ENCODE measurements at places on chromosomes 5 and 9.

GRCh38 chr5:56725711-56726411 is 89.5 kb upstream of the MAP3K1 start:
- DNase-seq, result no peak

GRCh38 chr5:160166069-160166972 is 47.1 kb upstream of the PWWP2A start:
- no peak for DNase-seq

DNA sequence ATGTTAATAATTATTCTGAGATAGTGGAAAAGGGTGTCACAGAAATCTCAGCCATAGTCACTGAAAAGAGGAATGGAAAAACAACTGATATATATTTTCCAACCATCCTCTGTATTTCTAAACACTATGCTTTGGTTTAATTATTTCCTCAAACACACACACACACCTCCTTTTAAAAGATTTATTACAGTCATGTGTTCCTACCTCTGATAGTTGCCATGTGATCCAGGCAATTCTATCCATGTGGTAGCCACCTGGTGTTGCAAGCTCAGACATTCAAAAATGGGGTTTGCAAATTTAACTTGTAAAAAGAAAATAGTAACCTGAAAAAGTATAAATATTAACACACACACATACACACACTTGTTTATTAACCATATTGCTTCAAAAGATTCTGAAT is 40.0 kb upstream of the CCNG1 start:
- DNase-seq, result no peak

DNA sequence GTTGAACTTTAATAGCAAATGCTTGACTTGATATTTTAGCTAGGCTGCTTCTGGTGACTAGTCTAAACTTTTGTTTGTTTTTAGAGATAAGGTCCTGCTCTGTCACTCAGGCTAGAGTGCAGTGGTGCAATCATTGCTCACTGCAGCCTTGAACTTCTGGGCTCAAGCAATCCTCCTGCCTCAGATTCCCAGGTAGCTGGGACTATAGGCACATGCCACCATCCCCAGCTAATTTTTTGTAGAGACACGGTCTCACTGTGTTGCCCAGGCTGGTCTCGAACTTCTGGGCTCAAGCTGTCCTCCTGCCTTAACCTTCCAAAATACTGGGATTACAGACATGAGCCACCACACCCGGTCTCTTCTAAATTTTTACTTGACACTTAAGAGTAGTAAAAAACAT is 20.7 kb downstream of the CDC37L1 start:
- no peak for DNase-seq

- no peak for DNase-seq
Measured at GRCh38 chr9:18238254-18238653, 235.7 kb upstream of the ADAMTSL1 start.

GRCh38 chr9:8868632-8869031 is 1069.1 kb upstream of the DMAC1 start:
- DNase-seq, result no peak

DNA sequence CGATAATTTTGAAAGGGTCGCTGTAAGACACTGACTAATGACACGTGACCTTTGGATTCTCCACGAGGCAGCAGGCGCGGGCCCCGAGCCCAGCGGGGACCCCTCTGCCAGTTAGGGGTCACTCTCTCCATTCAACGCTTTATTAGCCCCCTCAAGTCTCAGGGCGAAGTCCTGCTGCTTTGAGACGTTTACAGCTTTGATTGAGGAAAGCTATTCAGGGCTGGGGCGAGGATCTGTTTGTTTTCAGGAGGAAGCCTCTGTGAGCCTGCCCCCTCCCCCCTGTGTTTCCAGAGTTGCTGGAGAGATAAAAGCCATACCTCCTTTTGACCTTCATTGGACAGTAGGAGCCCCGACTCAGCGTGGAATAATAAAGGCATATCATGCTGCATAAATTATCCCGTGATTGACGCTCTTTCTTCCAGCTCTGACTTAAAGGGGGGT is 31.4 kb upstream of the MSX2 start:
- DNase-seq, result no peak

DNA sequence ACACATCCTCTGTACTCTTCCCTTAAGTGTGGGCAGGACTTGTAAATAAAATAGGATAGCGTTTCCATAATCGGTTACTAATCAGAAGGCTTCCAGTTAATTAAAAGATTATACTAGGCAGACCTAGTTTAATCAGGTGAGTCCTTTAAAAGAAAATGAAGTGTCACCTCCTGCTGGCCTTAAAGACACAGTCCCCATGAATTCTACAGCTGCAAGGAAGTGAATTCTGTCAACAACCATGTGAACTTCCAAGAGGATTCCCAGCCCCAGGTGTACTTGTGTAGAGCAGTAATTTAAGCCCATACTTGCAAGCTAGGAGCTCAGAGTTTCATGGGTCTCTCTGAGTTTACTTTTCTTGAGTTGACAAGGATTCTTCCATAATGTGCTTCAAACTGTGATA is 918.3 kb downstream of the DTWD2 start:
- no peak for DNase-seq

GRCh38 chr9:119166096-119166495 is 203.1 kb downstream of the BRINP1 start:
- no peak for DNase-seq

GRCh38 chr9:129275626-129276247 is 97.7 kb upstream of the IER5L start:
- no peak for DNase-seq

DNA sequence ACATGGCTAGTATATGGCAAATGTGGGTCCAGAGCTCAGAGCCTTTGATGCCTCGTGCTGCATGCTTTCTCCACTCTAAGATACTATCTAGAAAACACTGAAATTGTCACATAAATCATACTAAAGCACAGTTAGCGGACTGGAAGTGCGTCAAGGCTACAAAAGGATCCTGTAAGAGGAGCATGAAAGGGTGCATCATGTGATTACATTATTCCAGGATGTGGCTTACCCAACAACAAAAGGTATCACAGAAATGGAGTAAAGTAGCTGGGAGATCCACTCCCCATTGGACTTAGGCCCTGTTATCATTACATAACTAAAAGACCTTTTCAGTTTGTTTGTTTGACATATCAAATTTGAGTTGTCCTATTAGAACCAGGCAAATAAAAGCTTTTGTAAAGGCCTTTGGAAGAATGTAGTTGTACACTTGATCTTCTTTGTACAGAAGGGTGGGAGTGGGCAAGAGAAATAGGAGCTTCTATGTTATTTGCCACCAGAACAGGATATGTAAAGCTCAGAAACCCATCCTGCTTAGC is 6.9 kb downstream of the SLC31A1 start:
- DNase-seq, result no peak

DNA sequence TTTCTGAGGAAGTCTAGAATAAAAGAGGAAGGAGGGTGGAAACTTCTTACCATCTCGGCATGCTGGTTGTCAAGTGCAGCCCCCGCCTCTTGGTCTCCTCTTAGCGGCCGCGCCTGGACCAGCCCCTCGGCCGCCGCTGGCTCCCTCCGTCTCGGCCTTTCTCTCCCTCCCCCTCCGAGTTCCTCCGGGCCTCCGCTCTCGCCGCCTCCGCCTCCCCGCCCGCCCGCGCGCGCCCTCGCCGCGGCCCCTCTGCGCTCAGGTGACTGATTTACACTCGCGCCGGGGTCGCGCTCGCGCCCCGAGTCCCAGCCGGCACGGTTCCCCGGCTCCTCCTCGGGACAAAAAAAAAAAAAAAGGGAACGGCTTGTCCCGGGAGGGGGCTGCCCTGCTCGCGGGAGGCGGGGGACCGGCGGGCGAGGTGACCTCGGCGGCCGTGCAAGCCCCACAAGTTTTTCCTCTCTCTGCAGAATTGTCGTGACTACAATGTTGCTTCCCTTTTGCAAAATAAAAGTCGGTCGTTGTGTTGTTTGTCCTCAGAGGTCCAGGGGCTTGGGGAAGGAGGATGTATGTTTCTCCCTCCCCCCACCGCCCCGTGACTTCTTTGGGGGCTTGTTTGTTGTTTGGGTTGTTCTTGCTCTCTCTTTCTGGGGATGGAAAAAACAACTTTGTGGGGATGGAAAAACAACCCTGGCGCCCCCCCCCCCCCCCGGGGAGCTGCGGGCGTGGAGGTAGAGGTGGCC is at the start of gene BNC2:
Gene BNC2, minus strand, starts transcription at position 75 of the 740 bp plus-strand sequence. Its CDS starts 22 bp downstream, at position 53.
- no peak for DNase-seq

DNA sequence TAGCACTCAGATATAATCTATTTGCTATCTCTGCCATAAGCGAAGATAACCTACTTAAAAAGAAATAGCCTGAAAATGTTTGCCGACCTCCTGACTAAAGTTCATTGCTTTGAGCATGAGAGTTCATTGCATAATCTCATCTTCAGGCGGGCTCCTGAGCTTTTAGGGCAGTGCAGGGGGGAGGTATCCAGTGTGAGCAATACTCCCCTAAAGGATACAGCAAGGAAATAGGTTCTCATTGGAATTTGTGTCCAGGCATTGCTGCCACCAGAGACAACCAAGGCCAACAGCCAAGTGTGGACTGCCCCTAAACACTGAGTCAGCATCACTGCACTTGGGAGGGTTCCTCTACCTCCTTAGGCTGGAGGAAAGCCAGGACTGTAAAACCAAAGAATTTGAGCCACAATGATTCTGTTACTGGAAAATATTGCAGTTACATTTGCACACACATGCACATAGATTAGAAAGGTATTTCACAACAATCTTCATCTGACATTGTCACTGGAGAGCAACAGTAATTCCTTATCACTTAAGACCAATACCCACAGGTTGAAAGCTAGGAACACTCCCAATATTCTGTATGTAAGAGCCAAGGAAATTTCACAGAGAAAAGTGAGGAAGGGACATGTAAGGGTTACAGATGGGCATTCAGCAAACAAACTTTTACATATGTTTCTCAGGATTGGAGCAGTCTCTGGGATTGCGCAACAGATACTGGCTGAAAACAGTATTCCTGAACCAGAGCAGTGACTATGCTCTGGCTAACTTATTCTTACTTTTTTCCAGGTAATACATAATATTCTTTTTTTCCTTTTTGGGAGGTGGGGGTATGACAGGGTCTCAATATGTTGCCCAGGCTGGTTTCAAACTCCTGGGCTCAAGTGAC is 98.6 kb upstream of the TLE1 start:
- DNase-seq, result no peak

GRCh38 chr5:112248623-112249022 is 170.5 kb downstream of the EPB41L4A start:
- DNase-seq, result no peak

GRCh38 chr9:84054341-84055010 is 73.9 kb downstream of the RMI1 start:
- no peak for DNase-seq

GRCh38 chr5:68953875-68954617 is 139.8 kb upstream of the SLC30A5 start:
- no peak for DNase-seq

DNA sequence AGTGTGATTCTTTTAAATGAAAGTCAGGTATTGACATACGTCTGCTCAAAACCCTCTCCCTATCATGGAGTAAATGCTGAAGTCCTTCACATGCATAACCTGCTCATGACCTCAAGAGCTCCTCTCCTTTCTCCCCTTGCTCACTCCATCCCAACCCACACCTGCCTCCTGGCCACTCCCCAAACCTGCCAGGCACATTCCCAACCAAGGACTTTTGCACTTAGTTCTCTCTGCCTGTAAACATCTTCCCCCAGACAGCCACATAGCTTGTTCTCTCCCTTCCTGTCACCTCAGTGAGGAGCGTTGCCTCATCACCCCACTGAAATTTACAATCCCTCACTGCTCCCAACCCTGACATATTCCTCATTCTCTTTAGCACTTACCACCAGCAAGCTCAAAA is 8.7 kb downstream of the SETD9 start:
- no peak for DNase-seq

- DNase-seq, result no peak
Measured at GRCh38 chr9:122418016-122418415, 47.2 kb downstream of the PTGS1 start.

GRCh38 chr9:15086156-15086763 is 176.0 kb upstream of the FREM1 start:
- DNase-seq, result no peak

DNA sequence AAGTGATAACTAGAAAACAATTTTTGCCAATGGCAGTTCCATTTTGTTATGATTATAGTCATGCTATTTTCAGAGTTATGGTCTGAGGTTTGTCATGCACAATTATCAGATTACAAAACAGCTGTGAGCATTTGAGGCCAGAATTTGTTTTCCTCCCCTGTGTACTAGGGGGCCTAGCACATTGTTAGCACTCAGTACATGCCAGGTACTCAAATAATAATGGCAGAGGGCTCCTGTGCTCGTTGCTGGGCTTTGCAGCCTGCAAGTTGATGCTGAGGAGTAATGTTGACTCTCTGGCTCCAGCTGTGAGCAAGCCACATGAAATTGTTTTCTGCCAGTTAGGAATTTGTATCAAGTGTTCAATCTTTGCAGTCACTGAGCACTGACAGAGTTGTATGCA is 6.9 kb downstream of the DNAI1 start:
- no peak for DNase-seq

GRCh38 chr5:130995254-130995515 is 169.9 kb downstream of the HINT1 start:
- DNase-seq, result no peak

DNA sequence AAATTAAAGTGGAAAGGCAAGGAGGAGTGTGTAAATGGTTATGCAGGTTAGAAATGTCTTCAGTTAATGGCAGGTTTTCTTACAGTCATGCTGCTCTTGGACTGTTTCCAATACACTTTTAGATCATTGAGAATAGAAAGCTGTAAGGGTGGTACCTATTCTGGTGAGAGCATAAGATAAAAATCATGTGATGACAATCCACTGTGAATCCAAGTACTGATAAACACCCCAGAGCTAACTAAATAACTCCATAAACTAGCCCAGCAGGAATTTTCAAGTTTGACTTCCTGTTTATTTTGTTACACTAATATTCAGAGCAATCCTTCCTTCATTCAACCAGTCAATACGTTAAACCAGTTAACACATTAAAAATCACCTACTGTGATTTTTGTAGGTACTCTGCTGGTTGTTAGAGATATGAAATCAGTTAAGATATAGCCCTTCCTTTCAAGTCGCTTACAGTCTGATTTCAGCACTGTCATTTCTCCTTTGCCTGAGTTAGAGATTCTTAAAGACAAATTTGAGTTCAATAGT is 22.6 kb downstream of the VCAN start:
- DNase-seq, result no peak

GRCh38 chr5:168822248-168822744 is 243.1 kb upstream of the PANK3 start:
- no peak for DNase-seq

DNA sequence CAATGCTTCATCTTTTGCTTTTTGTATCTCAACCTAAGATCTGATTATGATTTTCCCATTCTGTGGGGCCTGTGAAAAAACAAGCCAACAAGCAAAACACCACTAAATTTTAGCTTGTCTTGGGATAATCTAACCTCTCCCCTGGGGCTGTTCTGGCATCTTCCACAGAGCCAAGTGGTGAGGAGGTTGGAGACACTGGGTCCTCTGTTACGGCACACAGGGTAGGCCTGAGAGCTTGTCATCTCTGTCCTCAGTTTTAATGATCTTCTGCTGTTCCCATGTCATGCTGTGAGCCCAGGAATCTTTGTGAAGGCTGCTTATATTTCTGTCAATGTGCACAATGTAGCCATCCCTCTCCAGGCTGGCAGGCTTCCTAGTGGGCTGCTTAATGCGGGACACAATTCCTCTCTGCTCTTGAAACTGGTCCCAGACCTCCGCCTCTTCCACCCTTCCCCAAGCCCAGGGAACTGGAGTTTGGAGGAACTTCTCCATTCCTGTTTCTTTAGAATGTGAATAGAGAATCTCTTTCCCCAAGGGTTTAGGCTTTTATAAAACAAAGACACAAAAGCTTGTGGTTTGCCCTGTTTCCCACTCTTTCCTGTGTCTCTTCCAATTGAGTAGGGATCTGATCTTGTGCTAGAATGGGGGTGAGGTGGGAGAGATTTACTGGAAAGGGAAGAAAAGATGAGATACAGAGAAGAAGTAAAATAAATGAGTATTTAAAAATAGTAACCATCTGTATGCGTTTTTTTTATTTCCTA is 30.9 kb upstream of the SEMA6A start:
- DNase-seq, result no peak
